ENCODE measurements at places on chromosomes 5 and 9. TPM values are rescaled to one million over a fixed set of nuclear protein-coding genes. Genes with fewer than 3 reads are reported as not detected.

DNA sequence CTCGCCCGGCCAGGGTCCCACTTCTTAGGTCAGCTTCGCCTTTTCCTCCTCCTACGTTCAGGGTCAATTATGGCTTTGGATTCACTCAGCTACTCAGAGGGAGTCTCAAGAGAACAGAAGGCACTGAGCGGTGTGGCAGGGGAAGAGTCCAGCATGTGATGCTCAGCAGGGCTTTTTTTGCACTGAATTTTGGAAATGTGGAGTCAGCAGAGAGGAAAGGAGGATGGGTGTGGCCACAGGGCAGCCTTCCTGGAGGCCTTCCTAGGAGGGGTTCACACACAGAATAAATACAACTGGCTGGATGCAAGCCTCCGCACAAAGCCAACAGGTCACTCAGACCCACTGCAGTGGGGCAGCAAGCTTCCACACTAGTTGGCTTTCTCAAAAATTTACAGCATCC lies 4.8 kb downstream of the NAIF1 start:
- H3K4me3 ChIP-seq = no peak overlapping the region
- no peak for DNase-seq
- H3K27ac ChIP-seq = peak overlapping the region; percentile 73
- H3K4me1 ChIP-seq = peaks cover 58% of the 10 kb centered on the region
- no peaks in the 10 kb centered on the region for H3K36me3 ChIP-seq

- H3K4me1 ChIP-seq = peaks cover 34% of the 10 kb centered on the region
- H3K4me3 ChIP-seq = no peak overlapping the region
- no peaks in the 10 kb centered on the region for H3K36me3 ChIP-seq
Measured at GRCh38 chr9:114804505-114804904, 1.3 kb downstream of the TNFSF15 start.

- H3K36me3 ChIP-seq = no peaks in the 10 kb centered on the region
- no peak overlapping the region for H3K27ac ChIP-seq
- H3K27me3 ChIP-seq = no peaks in the 10 kb centered on the region
- H3K4me1 ChIP-seq = no peaks in the 10 kb centered on the region
- no peak overlapping the region for H3K4me3 ChIP-seq
Measured at GRCh38 chr5:80759866-80760577, 105.2 kb upstream of the DHFR start.

Gene EIF4E1B
- not detected for total RNA-seq

Gene PCAT7
- total RNA-seq = not detected

Gene ADGRD2
- total RNA-seq = 4.2 TPM

DNA sequence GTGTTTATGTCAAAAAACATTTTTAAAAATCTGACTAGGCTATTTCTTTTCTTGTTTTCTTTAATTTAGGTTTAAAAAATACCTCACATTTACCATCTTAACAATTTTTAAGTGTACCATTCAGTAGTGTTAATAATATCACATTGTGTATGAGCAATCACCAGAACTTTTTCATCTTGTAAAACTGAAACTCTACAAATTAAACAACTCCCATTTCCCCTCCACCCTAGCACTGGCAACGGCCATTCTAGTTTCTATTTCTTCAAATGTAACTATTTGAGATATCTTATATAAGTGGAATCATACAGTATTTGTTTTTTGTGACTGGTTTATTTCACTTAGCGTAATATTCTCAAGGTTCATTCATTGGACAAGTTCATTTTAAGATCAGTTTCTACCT lies 27.7 kb downstream of the PLCXD3 start:
- H3K4me3 ChIP-seq = no peak overlapping the region
- H3K27me3 ChIP-seq = no peaks in the 10 kb centered on the region
- H3K4me1 ChIP-seq = no peaks in the 10 kb centered on the region
- no peak overlapping the region for H3K27ac ChIP-seq
- DNase-seq = no peak

DNA sequence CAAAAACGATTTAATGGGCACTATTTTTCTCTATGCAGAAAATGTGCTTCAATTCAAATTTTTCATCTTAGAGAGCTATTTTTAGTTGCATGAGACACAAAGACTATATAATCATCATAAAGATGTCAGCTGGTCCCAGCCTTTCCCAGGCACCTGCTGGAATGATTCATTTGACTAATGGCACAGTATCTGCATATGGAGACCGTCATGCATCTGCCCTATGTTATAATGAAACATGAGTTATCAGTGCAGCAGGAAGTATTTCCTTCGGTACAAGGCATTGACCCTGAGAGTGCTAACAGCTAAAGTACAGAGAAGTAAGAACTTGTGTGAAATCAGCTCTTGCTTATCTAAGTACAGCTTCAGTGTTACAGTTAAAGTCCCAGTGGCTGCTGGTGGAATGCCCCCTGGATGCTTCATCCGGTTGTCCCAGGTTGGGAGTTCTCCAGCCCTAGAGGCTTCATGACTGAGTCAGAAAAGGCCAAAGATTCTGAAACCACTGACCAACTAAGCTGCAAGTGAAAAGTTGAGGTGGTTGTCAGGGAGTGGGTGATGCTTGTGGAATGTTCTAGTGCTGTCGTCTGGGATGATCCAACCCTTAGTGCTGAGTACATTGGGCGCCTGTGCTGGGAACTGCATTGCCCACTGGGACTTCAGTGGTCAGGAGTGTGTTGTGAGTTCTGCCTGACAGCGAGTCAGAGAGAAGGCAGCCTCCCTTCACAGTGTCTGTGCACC lies 57.2 kb downstream of the MTRR start:
- DNase-seq = no peak
- H3K36me3 ChIP-seq = no peaks in the 10 kb centered on the region
- no peak overlapping the region for H3K4me3 ChIP-seq
- H3K27ac ChIP-seq = no peak overlapping the region
- no peaks in the 10 kb centered on the region for H3K4me1 ChIP-seq
- H3K27me3 ChIP-seq = no peaks in the 10 kb centered on the region

Gene PNPLA7
- total RNA-seq = 16.2 TPM

GRCh38 chr9:81113453-81114124 lies 575.8 kb downstream of the TLE1 start:
- no peak for DNase-seq
- no peak overlapping the region for H3K27ac ChIP-seq
- no peak overlapping the region for H3K4me3 ChIP-seq

Gene KIF24
- 0.49 TPM for total RNA-seq

GRCh38 chr5:149618581-149619248 lies 37.4 kb downstream of the ARHGEF37 start:
- H3K4me1 ChIP-seq = peaks cover 14% of the 10 kb centered on the region
- peak overlapping the region; percentile 62 for H3K27ac ChIP-seq
- H3K4me3 ChIP-seq = no peak overlapping the region
- no peaks in the 10 kb centered on the region for H3K36me3 ChIP-seq

- H3K27ac ChIP-seq = no peak overlapping the region
- no peak for DNase-seq
- H3K36me3 ChIP-seq = no peaks in the 10 kb centered on the region
- H3K27me3 ChIP-seq = no peaks in the 10 kb centered on the region
- H3K4me3 ChIP-seq = no peak overlapping the region
Measured at GRCh38 chr9:113993838-113994540, 84.1 kb downstream of the AMBP start.

GRCh38 chr5:14179446-14179845 lies 36.3 kb downstream of the TRIO start:
- H3K4me3 ChIP-seq = no peak overlapping the region
- no peaks in the 10 kb centered on the region for H3K27me3 ChIP-seq
- peaks cover 19% of the 10 kb centered on the region for H3K4me1 ChIP-seq
- no peaks in the 10 kb centered on the region for H3K36me3 ChIP-seq
- H3K27ac ChIP-seq = no peak overlapping the region

GRCh38 chr5:40569546-40570270 lies 110.0 kb upstream of the PTGER4 start:
- no peaks in the 10 kb centered on the region for H3K4me1 ChIP-seq
- DNase-seq = no peak
- no peak overlapping the region for H3K4me3 ChIP-seq
- no peak overlapping the region for H3K27ac ChIP-seq
- H3K27me3 ChIP-seq = no peaks in the 10 kb centered on the region

DNA sequence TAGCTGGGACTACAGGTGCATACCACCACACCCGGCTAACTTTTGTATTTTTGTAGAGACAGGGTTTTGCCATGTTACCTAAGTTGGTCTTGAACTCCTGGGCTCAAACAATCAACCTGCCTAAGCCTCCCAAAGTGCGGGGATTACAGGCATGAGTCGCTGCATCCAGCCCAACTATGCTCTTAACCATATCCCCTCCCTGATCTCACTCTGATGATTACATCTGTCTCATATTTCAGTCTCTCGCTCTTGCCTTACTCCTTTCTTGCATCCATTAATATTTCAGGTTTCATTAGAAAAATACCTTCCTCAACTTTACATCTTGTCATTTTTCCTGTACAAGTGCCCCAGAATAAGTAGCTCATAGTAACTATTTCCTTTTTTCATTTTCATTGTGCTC lies 61.0 kb upstream of the BASP1 start:
- H3K4me1 ChIP-seq = no peaks in the 10 kb centered on the region
- H3K27me3 ChIP-seq = no peaks in the 10 kb centered on the region
- no peaks in the 10 kb centered on the region for H3K36me3 ChIP-seq
- DNase-seq = no peak
- H3K4me3 ChIP-seq = no peak overlapping the region

GRCh38 chr9:28073270-28073669 lies 500.0 kb upstream of the C9orf72 start:
- H3K4me1 ChIP-seq = no peaks in the 10 kb centered on the region
- H3K36me3 ChIP-seq = no peaks in the 10 kb centered on the region
- no peak for DNase-seq
- H3K27me3 ChIP-seq = no peaks in the 10 kb centered on the region
- no peak overlapping the region for H3K27ac ChIP-seq

Gene ZFP2
- total RNA-seq = 2.2 TPM

DNA sequence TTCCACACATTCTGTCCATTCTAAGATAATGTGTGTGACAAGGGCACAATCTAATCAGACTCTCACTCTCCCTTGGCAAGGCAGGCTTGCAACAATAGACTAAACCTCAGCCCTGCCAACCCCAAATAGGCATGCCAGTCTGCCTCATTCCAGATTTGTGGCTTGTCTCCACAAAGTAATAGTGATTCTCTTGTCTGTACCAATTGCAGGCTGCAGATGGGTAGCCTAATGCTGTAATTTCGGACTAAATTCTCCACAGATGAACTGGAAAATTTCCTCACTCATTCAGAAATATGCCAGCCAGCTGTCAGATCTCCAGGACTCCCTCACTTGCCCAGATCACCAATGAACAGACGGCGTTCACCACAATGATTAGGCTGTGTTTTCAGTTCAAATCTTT lies 413.6 kb downstream of the ELAVL2 start:
- H3K4me1 ChIP-seq = no peaks in the 10 kb centered on the region
- H3K4me3 ChIP-seq = no peak overlapping the region
- H3K27ac ChIP-seq = no peak overlapping the region
- no peaks in the 10 kb centered on the region for H3K36me3 ChIP-seq
- no peaks in the 10 kb centered on the region for H3K27me3 ChIP-seq

DNA sequence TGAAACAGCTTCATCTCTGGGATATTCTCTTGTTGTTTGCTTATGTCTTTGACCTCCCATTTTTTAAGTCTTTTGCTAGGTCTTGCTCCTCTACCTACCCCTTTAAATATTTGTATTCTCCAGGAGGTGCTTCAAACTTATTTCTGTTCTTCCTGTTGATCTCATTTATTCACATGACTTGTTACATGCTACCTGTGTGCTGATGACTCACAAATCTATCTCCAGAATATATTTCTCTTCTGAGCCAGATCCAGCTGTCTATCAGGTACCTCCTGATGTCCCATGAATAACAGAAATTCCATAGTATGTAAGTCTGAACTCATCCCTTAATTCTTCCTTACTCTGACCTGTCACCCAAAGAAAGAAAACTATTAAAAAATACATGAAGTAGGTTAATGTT lies 11.0 kb downstream of the NIPBL start:
- no peaks in the 10 kb centered on the region for H3K36me3 ChIP-seq
- no peak overlapping the region for H3K27ac ChIP-seq
- H3K4me1 ChIP-seq = peaks cover 61% of the 10 kb centered on the region
- no peak overlapping the region for H3K4me3 ChIP-seq
- no peak for DNase-seq

DNA sequence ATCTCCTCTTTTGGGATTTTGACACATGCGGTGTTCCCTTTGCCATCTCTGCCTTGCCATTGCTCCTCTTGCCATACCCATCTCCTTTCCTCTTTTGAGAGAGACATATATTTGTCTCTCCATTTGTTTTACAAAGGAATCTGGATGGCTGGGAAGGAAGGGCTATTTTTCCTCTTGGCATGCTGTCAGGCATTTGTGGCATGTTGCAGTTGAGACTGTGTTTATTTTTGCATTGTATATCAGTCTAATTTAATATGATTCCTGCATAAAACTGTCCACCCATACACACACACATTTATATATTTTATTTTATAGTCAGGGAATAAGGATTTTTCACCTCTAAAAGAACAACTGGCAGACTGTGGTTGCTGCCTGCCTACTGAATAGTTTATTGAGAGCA lies 1105.8 kb upstream of the SEMA6A start:
- no peaks in the 10 kb centered on the region for H3K27me3 ChIP-seq
- no peaks in the 10 kb centered on the region for H3K4me1 ChIP-seq
- no peak overlapping the region for H3K4me3 ChIP-seq
- no peaks in the 10 kb centered on the region for H3K36me3 ChIP-seq
- no peak overlapping the region for H3K27ac ChIP-seq

Gene KLF9
- total RNA-seq = 98.5 TPM

GRCh38 chr5:86542532-86542931 lies 75.2 kb upstream of the COX7C start:
- DNase-seq = no peak
- no peak overlapping the region for H3K4me3 ChIP-seq
- H3K36me3 ChIP-seq = no peaks in the 10 kb centered on the region
- H3K27ac ChIP-seq = no peak overlapping the region
- H3K4me1 ChIP-seq = no peaks in the 10 kb centered on the region
- no peaks in the 10 kb centered on the region for H3K27me3 ChIP-seq

Gene FBXW11
- total RNA-seq = 40.5 TPM

Gene ABLIM3
- 50.8 TPM for total RNA-seq

GRCh38 chr9:91577633-91578061 lies 154.0 kb upstream of the NFIL3 start:
- no peaks in the 10 kb centered on the region for H3K36me3 ChIP-seq
- no peaks in the 10 kb centered on the region for H3K4me1 ChIP-seq
- H3K4me3 ChIP-seq = no peak overlapping the region
- DNase-seq = no peak
- H3K27me3 ChIP-seq = no peaks in the 10 kb centered on the region
- H3K27ac ChIP-seq = no peak overlapping the region

Measured in vagina (tissue), 2 donors.